ENCODE measurements at places on chromosomes 16 and 17. TPM values are rescaled to one million over a fixed set of nuclear protein-coding genes. Genes with fewer than 3 reads are reported as not detected.

Gene KCNJ16
- total RNA-seq: 0.35 TPM

Gene CANT1
- total RNA-seq: 390 TPM

Gene BRIP1
- total RNA-seq: 10.1 TPM

Gene ASGR1
- 1.1 TPM for total RNA-seq

Gene HBA1
- 50.3 TPM for total RNA-seq

Gene HSDL1
- total RNA-seq: 10.7 TPM

Gene PPP4C
- total RNA-seq: 156 TPM

Gene IFI35
- 25.9 TPM for total RNA-seq

Gene ZNF385C
- total RNA-seq: 0.32 TPM

GRCh38 chr16:70784692-70785555, 16.0 kb downstream of the VAC14 start:
- no peak for DNase-seq

DNA sequence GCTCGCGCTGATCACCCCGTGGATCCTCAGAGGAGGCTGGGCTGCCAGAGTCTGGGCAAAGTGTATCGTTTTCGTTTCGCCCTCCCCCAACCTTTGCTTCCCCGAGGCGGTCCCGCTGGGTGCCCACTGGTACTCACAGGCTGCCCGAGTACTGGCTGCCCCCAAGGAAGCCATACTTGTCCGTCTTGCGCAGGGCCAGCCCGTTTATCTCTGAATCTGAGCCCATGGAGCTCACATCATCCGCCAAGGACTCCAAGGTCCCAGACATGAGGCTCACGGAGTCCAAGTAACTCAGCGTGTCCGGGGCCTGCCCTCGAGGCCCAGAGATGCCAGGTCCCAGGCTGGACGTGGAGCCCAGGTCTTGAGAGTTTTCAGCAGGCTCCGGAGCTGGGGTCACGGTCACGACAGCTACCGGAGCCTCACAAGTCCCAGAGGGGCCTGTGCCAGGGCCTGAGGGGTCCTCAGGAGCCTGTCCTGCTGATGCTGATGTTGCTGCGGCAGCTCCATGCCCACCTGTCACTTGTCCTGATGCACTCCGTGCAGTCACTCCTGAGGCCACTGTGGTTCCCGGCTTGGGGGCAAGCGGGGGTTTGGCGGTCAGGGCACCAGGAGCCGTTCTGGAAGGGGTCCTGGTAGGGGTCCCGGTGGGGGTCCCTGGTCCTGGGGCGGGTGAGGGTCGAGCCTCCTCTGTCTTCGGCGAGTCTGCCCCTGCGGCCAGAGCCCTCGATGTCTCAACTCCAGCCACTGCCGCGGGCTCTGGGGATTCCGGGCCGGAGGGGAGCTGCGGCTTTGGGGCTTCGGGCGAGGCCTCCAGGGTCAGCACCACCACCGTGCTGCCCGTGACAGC, 980 bp downstream of the TBC1D10B start:
- DNase-seq: peak; percentile 38

- peak; percentile 37 for DNase-seq
Measured at GRCh38 chr17:10050597-10051101, 145.6 kb upstream of the RCVRN start.

DNA sequence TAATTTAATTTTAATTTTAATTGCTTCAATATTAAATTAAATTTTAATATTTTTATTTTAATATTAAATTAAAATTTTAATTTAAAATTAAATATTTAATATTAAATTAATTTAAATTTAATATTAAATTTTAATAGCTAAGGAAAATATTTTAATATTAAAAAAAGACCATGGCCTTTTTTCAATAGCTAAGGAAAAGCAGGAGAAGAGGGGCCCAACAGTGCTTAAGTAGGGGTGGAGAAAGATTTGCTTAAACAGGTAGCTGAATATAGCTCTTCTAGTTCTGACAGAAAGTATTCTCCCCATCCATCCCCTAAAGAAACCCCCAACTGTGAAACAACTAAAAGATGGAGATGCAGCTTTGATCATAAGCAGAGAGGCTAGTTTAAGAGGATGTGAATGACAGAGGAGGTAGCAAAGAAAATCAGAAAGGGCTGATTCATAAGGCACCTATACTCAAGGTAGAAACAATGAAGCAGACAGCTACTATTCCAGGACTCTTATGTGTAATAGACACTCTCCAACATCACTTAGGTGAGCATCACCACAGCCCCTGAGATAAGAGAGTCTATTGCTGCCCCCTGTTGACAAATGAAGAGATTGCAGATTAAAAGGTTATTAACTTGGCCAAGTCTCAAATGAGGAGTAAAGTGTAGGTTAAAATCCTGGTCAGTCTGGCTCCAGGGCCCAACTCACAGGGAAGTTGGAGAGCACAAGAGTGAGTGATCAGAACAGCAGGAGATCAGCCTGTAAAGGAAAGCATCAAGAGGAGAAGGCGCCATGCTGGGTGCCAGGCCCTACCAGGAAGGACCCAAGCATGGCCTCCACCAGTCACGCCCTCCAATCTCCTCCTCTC, 7.8 kb upstream of the RNASEK start:
- DNase-seq: peak; percentile 36

DNA sequence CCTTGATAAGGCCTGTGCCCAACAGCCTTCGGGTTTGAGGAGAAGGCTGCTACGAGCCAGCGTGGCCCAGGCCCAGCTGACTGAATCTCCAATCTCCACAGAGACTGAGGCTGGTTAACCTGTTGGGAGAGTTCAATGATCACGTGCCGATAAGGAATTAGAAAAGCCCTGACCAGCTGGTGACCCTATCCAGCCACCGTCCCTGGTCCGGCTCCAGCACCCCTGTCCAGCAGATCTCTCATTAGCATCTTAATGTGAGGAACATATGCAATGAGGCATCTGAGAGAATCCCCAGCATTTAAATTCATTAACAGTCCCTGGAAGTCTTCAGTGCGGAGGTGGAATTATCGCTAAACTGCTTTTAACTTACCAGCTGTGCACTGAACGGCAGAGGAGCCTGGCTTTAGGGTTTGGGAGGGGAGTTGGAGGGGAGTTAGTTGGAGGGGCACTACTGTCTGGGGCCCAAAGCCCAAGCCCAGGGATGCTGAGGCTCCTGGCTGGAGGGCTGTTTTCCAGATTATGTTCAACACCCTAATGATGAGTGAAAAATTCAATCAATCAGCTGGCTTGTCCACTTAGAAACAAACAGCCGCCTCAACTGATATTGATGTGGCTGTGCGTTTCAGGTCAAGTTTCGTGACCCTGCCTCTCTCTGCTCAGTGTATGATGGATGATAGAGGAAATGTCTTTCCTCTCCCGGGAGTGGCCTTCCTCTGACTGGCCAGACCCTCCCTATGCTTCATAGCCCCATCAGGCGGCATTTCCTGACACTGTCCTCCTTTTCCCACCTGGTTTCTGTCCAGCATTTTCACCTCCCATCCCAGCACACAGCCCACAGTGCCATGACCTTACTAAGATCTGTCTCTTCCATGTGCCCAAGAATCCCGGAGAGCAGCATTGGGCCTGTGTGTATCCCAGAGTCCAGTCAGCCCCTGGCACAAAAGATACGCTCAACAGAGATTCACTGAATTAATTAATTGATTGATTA, 184.5 kb downstream of the CCT6B start:
- no peak for DNase-seq

DNA sequence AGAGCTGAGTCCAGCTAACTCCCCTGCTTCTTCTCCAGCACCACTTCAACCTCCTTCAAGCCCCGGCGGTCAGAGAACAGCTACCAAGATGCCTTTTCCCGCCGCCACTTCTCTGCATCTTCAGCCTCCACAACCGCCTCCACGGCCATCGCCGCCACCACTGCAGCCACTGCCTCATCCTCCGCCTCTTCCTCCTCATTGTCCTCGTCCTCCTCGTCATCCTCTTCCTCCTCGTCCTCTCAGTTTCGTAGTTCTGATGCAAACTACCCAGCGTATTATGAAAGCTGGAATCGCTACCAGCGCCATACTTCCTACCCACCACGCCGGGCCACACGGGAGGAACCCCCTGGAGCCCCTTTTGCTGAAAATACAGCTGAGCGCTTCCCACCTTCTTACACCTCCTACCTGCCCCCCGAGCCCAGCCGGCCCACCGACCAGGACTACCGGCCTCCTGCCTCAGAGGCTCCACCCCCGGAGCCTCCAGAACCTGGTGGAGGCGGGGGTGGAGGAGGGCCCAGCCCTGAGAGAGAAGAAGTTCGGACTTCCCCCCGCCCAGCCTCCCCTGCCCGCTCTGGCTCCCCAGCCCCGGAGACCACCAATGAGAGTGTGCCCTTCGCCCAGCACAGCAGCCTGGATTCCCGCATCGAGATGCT, 7.1 kb downstream of the SETD1A start:
- no peak for DNase-seq

DNA sequence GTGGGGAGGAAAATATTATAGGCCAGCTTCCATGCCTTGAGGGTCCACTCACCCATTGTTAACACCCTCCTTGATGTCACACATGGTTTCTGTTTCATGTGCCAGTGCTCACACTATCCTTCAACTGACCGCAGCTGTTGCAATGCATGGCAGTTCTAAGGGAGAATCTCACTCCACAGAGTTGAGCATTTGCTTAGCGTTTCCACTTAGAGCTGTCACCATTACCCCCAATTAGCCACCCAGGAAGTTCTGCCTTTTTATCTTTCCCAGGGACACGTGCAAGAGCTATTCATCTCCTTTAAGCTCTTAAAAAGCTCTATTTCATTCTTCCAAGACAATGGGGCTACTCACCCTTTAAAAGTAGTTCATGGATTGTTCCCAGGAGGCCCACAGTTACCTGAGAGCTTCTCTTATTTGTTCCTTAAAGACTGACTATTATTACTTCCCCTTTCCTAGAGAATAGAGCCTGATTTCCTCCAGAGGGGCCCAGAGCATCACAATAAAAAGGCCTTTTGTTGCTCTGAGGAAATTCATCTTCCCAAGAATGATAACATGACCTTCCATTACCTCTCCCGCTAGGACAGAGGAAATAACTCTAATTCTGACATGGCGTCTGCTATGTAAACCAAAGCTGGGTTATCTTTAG, 126.8 kb downstream of the CACNG3 start:
- DNase-seq: no peak

DNA sequence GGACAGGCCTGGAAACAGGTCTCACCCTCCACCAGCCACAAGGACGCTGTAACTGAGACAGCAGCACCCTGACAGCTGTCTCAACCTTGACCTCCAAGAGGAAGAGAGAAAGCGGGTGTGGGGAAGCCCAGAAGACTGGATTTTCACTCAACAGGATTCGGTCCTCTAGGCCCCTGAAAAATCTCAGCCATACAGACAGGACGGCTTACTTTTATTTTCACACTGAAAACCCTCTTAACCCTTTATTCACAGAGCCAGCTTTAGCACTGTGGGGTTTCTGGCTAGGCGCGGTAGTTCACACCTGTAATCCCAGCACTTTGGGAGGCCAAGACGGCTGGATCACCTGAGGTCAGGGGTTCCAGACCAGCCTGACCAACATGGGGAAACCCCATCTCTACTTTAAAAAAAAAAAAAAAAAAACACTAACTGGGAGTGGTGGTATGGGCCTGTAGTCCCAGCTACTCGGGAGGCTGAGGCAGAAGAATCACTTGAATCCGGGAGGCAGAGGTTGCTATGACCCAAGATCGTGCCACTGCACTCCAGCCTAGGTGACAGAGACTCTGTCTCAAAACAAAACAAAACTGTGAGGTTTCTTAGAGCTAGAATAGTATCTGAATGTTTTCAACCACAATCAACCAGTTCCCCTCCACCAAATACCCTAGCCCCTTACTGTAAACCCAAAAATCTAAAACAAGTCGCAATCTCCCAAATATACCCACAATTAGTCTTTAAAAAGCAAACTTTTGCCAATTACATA, 5.3 kb downstream of the ANKRD11 start:
- DNase-seq: no peak

- DNase-seq: no peak
Measured at GRCh38 chr17:11643851-11644250, 45.6 kb downstream of the DNAH9 start.

GRCh38 chr17:72863526-72864211, 228.8 kb downstream of the SLC39A11 start:
- DNase-seq: no peak

- DNase-seq: peak; percentile 49
Measured at GRCh38 chr16:87966685-87967185, 15.5 kb downstream of the BANP start.

DNA sequence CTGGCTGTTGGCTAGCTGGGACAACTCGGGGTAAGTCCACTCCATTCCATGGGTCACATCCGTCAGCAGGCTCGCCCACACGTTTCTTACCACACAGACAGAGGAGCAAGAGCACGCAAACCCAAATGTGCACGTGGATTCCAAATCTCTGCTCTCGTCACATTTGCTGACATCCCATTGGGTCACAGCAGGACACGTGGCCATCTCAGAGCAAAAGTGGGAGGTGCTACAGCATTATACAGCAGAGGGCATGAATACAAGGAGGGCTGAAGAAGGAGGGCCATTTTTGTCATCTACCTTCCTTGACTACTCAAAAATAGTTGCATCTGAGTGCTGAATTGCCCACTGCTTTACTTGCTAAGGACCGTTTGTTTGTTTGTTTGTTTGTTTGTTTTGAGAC, 84.7 kb downstream of the RBBP6 start:
- DNase-seq: no peak

- no peak for DNase-seq
Measured at GRCh38 chr17:13484020-13484419, 117.7 kb downstream of the HS3ST3A1 start.

DNA sequence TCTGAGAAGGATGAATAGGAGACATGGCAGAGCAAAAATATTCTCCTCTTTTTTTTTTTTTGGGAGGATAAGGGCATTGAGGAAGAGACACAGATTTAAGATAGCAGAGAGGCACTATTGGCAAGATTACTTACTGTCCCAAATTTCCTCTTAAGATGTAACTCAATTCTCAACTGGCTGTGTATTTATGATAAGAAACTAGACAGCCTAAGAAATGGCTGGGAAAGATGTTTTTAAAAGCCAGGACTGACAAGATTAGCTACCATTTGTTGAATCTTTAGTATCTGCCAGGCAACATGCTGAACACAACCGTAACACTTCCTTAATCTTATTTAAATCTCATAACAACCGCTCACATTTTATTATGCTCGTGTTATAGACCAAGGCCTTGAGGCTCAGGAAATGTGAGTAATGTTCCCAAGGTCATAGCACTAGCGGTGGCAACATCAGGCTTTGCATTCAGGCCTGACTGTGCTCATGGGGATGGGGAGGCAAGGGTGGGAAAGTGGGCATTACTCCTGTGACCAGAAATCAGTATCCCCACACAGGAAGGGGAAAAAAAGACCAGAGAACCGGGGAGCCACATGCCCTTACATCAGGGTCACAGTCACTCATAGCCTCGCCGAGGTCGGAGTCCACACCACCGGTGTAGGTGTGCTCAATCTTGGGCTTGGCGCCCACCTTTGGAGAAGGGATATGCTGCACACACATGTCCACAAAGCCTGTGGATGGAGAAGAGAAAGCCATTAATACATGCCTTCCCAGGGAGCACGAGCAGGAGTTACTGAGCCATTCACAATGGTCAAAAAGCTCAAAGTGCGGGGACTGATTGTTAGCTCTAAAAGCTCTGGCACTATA, 15.6 kb downstream of the HIGD1B start:
- no peak for DNase-seq

GRCh38 chr16:19884611-19885450, at the start of gene GPRC5B:
GPRC5B (minus strand) TSS chr16:19884848; CDS start chr16:19872845, 12,003 bp downstream.
- peak; percentile 48 for DNase-seq

DNA sequence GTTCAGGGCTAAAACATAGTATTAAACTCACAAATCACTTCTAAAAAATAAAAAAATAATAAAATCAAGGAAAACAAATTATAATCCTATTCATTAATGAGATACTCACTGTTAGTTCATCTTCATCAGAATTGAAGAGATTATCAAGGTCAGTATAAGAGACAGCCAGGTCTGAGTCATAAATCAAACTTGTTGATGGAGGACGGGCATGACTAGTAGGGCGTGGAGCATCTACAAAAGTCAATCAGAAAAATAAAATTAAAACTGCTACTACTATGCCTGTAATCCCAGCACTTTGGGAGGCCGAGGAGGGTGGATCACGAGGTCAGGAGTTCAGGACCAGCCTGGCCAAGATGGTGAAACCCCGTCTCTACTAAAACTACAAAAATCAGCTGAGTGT, 59.1 kb upstream of the INTS2 start:
- no peak for DNase-seq

Data from colonic mucosa (tissue), 4 donors.